ENCODE measurements at places on chromosomes 6 and 20.

DNA sequence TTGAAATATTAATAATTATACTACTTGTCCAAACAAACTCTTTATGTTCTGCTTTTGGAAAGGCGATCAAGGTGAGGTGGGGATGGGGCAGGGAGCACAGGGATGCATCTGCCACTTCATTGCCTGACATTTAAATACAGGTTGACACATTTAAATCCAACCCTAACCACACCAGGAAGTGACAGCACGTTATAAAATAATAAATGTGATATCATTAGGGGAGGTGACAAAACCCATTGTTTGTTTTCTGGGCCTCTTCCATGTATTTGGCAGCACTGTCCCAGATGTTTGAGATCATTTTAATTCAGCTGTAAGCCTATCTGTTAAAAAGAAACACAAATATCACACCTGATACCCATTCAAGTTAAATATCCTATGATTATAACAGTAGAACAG lies 342.4 kb upstream of the ARID1B start:
- no peak for DNase-seq

DNA sequence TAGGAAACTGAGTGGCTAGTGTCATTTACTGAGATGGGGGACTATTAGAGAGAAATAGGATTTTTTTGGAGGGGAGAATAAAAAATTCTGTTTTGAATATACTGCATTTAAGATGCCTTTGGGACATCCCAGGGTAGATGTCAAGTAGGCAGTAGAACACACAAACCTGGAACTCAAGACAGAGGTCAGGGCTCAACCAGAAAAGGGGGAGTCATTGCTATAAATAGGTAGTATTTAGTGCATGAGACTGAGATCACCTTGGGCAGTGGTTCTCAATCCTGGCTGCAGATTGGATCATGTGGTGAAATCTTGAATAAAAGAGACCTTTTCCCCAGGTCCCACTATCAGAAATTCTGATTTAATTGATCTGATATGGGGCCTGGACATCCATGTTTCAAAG lies 110.5 kb upstream of the SUPT3H start:
- no peak for DNase-seq

GRCh38 chr20:19816386-19816785 lies 58.3 kb downstream of the RIN2 start:
- DNase-seq: no peak

GRCh38 chr6:2658788-2659187 lies 91.9 kb downstream of the MYLK4 start:
- DNase-seq: no peak

GRCh38 chr6:147961481-147962141 lies 381.0 kb upstream of the SASH1 start:
- DNase-seq: no peak

DNA sequence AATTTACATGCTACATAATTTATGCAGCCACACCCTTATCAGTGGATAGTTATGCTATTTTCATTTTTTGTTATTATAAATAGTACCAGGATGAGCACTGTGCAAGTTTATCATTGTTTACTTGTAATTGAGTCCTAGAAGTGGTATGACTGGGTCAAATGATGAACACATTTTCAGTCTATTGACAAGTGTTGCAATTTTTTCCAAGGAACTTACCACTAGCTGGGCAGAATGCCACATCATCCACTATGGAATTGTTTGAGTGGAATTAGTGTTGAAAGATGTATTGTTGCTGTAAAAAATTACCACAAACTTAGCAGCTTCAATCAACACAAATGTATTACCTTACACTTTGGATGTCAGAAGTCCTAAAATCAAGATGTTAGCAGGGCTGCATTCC lies 38.1 kb upstream of the OPN5 start:
- DNase-seq: no peak

- no peak for DNase-seq
Measured at GRCh38 chr6:32073101-32073500, 34.9 kb downstream of the CYP21A2 start.

DNA sequence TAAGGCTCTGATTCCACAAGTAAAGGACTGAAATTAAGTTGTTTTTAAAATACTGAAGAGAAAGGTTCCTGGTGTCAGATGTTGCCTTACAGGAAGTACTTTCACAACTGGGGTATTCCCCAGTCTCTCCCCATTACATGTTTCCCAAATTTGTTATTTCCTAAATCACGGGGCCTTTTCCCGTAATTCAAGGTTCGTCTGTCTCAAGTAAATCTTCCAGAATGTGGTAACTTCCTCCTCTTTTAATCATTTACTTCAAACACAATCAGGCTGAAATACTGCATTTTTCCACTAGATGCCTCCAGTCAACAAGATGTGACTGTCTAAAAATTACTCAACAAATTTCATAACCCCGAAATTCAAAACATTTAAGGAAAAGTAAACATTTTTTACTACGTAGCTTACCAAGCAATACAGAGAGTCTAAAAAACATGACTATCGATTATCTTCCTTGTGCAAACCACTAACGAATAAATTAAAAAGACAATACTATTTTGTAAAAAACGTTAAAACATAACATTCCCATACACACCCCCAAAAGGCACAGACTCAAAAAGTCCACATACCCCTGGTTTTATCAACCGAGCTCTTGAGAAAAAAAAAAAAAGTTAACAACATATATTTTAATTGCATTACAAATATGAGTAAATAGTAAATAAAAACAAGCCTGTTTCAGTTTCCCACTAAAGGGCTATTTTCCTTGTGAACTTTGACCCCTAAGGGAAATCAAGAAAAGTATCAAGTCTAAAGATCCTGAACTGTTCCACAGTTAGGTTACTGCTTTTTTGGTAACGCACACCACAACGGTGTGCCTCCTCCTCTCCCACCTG lies 1.7 kb downstream of the SOD2 start:
- no peak for DNase-seq
